Stimulated activated CD8-positive, alpha-beta memory T cell treated with anti-CD3 and anti-CD28 coated beads, Interleukin-7, amount 100 ng/mL, for 24 hours (primary cell): ENCODE measurements at places on chromosomes 6 and 20.

DNA sequence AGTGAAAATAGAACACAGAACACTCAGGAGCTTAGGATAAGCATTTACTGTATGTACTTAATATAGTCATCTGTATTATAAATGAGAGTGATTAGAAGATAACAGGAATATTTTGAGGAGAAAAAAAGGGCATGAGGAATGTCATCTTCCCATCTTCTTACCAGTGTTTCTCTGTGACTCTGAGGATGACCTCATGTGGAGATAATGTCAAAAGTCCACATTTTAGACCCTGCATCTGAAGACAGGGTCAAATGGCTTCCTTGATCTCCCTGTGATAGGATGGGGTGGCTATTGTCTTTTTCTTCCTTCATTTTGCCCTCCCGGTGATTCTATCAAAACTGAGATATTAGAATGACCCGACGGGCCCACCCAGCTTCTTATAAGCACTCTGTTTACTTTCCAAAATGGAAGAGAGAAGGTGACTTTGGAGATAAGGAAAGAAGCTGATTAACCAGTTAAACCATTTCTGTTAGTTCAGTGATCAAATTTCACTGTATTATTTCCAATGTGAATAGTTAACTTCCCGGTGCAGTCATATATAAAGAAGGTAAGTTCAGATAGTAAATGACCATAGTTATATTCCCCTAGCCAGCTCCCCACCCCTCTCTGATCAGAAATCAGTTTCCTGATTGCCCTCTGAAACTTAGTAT is 115.7 kb upstream of the SALL4 start:
- no peak for DNase-seq

GRCh38 chr6:34580707-34581560 is 24.8 kb upstream of the SPDEF start:
- DNase-seq, result no peak

DNA sequence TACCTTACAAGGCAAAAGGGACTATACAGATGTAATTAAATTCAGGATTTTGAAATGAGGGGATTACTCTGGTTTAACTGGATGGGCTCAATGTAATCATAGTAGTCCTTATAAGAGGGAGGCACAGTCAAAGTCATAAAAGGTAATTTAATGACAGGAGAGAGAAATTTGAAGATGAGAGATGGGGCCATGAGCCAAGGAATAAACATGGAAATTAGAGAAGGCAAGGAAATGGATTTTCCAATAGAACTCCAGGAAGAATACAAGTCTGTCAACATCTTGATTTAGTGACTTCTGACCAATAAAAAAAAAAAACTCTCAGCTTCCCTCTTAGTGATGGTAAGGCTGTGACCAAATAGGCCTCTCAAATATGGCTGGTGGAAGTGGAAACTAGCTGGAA is 101.9 kb upstream of the BEND3 start:
- no peak for DNase-seq

- DNase-seq, result no peak
Observed at GRCh38 chr6:44058617-44059358, 68.5 kb downstream of the MRPL14 start.

- DNase-seq, result no peak
Observed at GRCh38 chr6:111072801-111073360, 14.4 kb upstream of the SLC16A10 start.

GRCh38 chr20:50257860-50258259 is 67.2 kb downstream of the CEBPB start:
- DNase-seq, result no peak

DNA sequence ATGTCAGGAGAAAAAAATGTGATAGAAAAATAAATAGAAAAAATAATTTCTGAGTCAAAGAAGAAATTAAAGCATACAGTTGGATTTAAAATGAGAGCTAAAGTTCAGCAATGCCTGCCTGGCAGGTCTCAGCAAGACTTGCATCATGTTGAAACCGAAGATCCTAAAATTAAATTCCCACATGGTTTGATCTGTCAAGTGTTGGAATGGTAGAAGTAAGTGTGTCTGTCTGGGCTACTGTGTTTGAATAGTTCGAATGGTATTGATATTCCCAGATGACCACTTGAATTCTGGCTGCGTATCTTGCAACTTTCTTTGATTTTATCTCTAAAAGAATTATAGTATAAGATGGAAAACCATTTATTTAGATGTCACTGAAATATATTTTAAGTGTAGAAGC is 1349.6 kb downstream of the EPHA7 start:
- no peak for DNase-seq

DNA sequence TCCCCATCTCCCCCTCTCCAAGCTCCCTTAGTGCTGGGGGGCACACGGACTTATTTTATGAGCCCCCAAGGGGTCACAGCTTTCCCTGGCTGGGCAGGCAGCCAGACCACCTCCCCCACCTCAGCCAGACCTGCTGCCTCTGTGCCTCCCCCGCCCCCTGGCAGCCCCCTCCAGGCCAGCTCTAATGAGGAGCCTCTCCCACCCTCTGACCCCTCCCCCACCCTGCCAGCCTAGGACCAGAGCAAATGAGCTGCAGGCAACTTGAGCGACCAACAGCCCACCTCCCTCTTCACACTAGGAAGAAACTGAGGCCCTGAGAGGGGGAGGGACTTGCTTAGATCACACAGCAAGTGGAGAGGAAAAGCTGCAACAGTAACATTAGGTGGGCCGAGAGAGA is 1.9 kb downstream of the GDF5 start:
- DNase-seq, result no peak

DNA sequence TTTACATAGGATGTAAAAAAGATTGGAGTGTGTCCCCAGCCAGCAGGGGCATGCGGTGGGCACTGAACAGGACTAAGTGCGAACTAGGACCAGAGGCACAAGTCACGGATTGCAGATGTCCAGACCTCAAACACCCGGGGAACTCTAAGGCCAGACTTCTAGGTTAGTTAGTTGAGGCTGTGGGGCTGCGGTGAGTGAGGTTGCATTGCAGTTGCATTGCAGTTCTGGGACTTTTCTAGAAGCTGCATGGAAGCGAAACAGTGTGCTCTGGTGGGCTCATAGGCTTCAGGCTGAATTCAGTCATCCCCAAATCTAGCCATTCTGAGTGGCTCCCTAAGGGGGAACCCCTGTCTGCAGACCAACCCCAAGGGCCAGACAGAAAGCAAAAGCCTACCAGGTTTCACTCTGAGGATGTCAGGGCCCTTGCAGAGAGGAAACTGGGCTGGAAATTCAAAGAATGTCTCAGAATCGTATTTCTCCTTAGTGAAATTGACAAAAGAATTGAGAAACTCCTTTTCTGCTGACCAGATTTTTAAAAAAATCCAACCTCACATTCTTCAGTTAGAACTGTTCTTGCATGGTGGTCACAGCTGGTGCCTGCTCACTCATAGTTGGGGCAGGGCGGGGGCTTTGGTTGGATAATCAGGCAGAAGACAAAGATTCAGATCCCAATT is 182.8 kb downstream of the ZDHHC14 start:
- no peak for DNase-seq

GRCh38 chr20:1897965-1898464 is 2.8 kb downstream of the SIRPA start:
- DNase-seq, result no peak

- DNase-seq, result no peak
Observed at GRCh38 chr6:37061157-37061804, 55.8 kb downstream of the FGD2 start.

- no peak for DNase-seq
Observed at GRCh38 chr6:54191461-54191860, 80.2 kb downstream of the MLIP start.

DNA sequence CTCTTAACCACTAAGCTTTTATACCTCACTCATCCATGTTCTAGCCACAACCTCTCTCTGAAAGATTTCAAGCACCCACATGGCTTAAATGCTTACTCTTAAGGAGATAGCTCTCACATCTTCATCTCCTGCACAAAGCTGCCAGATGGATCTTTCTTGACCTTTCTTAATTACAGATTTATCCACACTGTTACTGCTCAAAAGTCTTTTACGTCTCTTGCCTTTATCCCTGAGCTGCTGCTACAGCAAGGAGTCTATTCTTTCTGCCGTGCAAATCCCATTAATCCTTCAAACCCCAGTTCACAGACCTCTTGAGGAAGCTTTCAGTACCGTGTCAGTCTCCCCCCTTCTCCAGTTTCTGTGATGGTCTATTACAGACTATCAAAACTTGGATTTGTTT is 54.6 kb downstream of the B4GALT5 start:
- DNase-seq, result no peak

- DNase-seq, result no peak
Observed at GRCh38 chr6:88360203-88360797, 194.2 kb upstream of the CNR1 start.

- DNase-seq, result no peak
Observed at GRCh38 chr6:158516098-158516497, 43.8 kb upstream of the TMEM181 start.

DNA sequence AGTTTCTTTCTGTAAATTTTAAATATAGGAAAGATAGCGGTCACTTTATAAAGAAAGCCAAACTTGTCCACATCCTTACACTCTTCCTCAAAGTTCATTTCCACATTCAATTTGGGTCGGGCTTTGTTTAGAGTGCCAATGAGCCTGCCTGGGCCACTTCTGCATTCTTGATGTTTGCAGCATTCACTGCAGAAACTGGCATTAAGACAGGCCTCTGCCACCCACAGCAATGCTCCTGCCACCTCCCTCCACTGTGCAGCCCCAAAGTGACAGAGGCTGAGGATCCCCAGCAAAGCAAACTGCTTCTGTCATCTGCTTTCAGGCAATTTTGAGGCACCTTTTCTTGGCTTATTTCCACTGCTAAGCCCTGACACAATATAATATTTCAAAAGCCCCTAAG is 61.2 kb downstream of the TNFAIP3 start:
- no peak for DNase-seq

GRCh38 chr6:157699777-157700636 is 123.0 kb upstream of the SNX9 start:
- no peak for DNase-seq

GRCh38 chr6:105304825-105305224 is 98.1 kb downstream of the PREP start:
- no peak for DNase-seq

DNA sequence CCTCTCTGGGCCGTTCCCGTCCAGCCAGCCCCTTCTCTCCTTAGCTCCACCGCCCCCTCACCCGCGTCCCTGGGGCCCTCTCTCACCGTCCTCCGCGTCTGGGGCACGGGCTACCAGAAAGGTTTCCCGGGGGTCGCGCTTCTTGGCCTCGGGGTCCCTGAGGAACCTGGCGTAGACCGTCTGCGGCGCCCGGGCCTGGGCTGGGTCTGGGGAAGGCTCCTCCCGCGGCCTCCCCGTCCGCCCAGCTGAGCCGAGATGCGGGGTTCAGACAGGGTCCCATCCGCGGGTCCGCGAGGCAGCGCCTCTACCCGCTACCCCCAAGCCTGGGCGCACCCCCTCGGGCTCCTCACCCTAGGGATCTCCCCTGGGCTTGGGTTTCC is 1.1 kb downstream of the TULP1 start:
- DNase-seq, result no peak

GRCh38 chr6:150091476-150091875 is 22.6 kb upstream of the ULBP3 start:
- DNase-seq, result no peak

DNA sequence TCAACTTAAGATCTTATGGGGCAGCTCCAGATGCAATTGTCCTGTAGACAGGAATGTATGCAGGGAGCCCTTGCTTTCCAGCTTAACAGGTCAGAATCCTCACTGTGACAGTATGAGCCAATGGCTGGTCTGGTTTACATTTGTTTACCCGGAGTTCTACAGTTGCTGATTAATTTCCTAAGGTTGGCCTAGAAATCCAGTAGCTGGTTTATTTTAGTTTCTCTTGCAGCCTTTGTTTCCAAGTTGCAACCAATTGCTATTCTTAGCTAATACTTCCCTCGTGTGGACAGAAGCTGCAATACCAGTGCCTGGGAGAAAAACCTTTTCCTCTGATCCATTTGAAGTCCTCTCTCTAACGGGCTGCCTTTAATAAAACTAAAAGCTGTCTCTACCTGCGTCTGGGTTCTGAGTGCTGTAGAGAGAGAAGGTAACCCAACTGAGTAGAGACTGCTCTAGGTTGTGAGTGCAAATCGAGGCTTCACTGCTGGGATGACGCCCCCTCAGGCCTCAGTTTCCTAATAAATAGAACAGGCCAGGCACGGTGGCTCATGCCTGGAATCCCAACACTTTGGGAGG is 45.9 kb downstream of the ZNF217 start:
- DNase-seq, result no peak

DNA sequence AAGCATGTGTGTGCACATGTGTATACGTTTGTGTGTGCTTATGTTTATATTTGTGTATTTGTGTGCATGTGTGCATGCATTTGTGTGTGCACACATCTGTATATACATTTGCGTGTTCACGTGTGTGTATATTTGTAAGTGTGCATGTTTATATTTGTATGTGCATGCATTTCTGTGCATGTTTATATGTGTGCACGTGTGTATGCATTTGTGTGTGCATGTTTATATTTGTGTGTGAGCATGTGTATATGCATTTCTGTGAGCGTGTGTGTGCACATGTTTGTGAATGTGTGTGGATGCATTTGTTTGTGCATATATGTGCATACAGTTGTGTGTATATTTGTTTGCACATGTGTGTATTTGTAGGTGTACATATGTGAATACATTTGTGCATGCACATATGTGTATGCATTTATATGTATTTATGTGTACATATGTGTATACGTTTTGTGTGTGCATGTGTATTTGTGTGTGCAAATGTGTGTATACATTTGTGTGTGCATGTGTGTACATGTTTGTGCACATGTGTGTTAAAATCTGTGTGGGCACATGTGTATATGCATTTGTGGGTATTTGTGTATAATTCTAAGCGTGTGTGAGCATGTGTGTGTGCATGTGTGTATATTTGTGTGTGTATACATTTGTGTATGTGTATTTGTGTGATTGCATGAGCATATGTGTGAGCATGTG is 140.4 kb upstream of the AFDN start:
- no peak for DNase-seq

GRCh38 chr20:19943061-19943521 is 74.1 kb upstream of the NAA20 start:
- no peak for DNase-seq

- no peak for DNase-seq
Observed at GRCh38 chr6:8468552-8469356, 33.4 kb upstream of the SLC35B3 start.

DNA sequence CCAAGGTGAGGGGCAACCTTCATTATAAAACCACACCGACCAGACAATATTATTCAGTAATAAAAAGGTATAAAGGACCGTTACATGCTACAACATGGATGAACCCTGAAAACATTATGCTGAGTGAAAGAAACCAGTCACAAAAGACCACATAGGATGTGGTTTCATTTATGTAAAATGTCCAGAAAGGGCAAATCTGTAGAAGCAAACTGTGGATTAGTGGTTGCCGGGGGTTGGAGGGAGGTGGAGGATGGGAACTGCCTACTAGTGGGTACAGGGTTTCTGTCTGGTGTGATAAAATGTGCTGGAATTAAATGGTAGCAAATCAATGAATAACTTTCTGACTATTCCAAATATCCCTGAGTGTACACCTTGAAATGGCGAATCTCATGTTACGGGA is 10.2 kb upstream of the PRND start:
- no peak for DNase-seq

GRCh38 chr20:46694484-46694883 is 5.2 kb upstream of the TP53RK start:
- no peak for DNase-seq

GRCh38 chr6:26571592-26572296 is 25.0 kb upstream of the ABT1 start:
- DNase-seq, result no peak
